ENCODE measurements at places on chromosomes 5 and 9. TPM values are rescaled to one million over a fixed set of nuclear protein-coding genes. Genes with fewer than 3 reads are reported as not detected.

The SLC34A1 gene
- total RNA-seq: 0.05 TPM

GRCh38 chr5:156936972-156937371 is 26.1 kb downstream of the TIMD4 start:
- DNase-seq: no peak

DNA sequence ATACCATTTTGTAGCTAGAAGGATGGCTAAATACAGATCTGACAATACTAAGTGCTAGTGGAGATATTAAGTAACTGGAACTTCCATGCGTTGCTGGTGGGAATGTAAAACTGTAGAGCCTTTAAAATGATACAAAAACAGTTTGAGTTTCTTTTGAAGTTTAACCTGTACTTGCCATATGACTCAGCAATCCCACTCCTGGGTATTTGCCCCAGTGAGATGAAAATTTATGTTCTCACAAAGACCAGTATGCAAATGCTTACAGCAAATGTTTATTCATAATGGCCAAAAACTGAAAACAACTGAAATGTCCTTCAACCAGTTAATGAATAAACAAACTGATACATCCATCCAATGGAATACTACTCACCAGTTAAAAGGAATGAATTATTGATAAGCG is 137.3 kb downstream of the SLC12A2 start:
- no peak for DNase-seq

GRCh38 chr9:121289026-121289771 is 21.2 kb downstream of the GSN start:
- no peak for DNase-seq
